Stimulated activated CD8-positive, alpha-beta memory T cell treated with anti-CD3 and anti-CD28 coated beads, Interleukin-12 subunit alpha, Interleukin-12 subunit beta, amount 100 ng/mL, for 4 hours (primary cell): ENCODE measurements at places on chromosomes 12 and 14.

DNA sequence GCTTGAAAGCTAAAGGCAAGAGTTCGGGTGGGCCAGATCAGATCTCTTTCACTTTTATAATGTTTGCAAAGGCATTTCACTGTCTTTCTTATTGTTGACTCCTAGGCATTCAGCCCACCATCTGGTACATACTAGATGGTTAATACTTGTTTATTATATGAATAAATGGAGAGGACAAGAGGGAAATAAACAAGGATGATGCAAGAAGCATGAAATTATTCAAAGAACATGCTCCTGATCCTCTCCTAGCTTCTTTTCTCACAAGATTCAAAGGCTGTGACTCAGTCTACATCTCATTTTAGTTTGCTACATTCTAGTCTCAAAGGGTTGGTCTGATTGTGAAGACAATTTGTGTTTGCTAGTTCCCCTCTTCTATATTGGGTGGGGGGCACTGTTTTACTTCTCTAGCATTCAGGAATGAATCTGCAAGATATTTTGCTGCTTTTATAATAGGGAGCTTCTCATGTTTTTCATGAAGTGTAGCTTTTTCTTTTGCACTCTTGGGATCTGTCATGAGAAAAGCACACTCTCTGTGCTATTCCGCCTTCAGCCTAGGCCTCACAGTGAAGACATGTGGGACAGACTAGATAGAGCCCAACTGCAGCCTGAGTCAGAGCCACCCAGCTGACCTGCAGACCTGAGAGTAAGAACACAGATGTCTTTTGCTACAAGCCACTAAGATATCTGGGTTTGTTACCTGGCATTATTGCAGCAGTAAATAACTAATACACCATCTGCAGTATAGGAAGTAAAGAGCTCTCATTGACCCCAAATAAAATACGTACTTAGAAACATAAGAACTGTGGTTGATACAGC, 65.7 kb downstream of the PTHLH start:
- DNase-seq: no peak

DNA sequence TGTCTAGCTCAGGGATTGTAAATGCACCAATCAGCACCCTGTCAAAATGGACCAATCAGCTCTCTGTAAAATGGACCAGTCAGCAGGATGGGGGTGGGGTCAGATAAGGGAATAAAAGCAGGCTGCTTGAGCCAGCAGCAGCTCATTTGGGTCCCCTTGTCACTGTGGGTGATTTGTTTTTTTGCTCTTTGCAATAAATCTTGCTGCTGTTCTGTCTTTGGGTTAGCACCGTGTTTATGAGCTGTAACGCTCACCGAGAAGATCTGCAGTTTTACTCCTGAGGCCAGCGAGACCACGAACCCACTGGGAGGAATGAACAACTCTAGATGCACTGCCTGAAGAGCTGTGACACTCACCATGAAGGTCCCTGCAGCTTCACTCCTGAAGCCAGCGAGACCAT, 134.1 kb upstream of the LMNTD1 start:
- no peak for DNase-seq

- DNase-seq: no peak
These were observed 20.1 kb downstream of the CGRRF1 start for GRCh38 chr14:54529811-54530210.

DNA sequence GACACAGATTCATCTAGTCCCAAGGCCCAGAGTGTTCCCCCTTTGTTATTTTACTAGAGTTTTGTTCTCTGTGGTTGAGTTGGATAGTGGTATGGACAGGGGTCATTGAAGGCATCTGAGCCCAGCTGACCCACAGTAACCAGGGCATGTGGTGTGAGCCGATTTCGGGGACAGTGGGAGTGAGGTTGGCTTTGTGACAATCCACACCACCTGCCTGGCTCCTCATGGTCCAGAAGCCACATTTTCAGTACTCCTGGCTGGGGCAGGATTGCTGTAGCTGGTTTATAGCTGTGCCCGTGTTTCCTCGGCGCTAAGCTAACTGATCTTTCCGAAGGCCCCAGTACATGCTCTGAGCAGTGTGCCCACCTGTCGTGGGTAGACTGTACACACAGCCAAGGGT, 116.0 kb downstream of the TSPAN9 start:
- DNase-seq: no peak

DNA sequence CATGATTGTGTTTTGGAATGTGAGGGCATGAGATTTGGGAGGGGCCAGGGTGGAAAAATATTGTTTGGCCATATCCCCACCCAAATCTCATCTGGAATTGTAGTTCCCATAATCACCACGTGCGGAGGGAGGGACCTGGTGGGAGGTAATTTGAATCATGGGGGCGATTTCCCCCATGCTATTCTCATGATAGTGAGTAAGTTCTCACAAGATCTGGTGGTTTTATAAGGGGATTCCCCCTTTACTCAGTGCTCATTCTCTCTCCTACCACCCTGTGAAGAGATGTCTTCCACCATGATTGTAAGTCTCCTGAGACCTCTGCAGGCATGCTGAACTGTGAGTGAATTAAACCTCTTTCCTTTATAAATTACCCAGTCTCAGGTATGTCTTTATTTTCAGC, 15.7 kb downstream of the OR10P1 start:
- DNase-seq: no peak

- DNase-seq: no peak
These were observed 5.7 kb downstream of the AHNAK2 start for GRCh38 chr14:104972301-104973134.

GRCh38 chr12:79982086-79983062, 47.5 kb upstream of the PPP1R12A start:
- DNase-seq: no peak

GRCh38 chr14:69880893-69881292, 1.7 kb downstream of the SMOC1 start:
- no peak for DNase-seq
